ENCODE measurements at places on chromosomes 3 and 15.

DNA sequence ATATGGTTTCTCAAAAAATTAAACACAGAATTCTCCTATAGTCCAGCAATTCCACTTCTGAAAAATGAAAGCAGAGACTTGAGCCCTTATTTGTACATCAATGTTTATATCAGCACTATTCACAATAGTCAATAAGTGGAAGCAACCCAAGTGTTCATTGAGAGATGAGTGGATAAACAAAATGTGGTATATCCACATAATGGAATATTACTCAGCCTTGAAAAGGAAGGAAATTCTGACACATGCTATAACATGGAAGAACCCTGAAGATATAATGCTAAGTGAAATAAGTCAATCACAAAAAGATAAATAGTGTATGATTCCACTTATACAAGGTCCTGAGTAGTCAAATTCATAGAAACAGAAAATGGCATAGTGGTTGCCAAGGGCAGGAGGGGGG lies 76.6 kb downstream of the MTHFS start:
- no peak for DNase-seq

DNA sequence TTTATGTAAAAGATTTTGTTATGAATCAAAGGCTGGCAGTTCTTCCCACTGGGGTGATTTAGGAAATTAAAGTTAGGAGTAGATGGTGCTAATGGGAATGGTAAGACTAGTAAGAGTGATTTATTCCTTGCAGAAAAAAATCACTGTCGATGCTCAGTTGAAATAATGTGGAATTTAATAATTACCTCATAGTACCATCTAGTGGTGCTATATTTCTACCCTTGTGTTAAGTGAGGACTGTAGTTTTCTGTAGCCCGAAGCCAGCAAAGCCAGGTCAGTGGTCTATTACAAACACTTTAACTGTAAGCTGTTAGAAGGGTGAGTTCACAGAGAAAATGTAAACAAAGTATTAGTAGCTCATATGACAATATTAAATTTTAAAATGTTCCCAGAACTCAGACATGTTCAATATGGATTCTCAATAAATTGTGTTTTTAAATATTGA lies 39.5 kb upstream of the GOLGA8J start:
- DNase-seq, result no peak

DNA sequence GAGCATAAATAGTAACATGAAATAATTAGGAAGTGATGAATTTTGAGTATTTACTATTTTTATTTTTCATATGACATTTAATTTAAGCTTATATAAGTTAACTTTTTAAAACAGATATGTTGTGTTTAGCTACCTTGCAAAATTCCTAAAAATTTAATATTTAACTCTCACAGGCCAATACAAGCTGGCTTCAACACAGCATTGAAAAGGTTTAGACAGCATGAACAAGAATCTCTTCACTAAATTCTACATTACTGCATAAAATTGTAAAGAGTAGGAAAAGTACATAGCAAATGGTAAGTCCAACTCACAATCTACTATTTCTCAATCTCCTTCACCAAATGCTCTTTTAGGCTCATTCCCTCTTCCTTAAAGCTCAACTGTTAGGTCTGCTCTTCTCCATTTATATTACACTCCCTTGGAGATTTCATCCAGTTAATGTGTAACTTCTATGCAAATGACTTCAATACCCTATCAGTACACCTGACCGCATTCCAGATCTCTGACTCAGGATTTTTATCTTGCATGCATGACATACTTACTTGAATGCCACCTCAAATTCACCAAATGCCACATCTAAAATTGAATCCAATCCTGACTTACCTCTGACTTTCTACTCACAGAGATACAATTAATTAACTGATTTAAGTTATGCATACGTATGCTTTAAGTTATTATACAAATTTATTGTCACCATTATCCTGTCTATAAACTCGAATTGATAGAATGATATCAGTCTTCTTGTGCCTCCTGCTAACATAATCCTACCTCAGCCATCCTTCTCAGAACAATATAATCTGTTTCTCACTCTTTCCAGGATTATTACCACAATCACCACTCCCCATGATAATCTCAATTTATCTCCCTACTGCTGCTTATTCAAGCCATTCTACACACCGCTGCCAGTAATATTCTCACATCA lies 127.0 kb downstream of the STAG1 start:
- no peak for DNase-seq

GRCh38 chr15:39287322-39288195 lies 293.3 kb upstream of the THBS1 start:
- DNase-seq, result no peak

All from RPMI8226 (cell line).